Activated CD8-positive, alpha-beta T cell treated with anti-CD3 and anti-CD28 coated beads, Interleukin-2, amount 10 ng/mL, durations not matched to agents 7 days and 5 days (primary cell): ENCODE measurements at places on chromosomes 3 and 15. TPM values are rescaled to one million over a fixed set of nuclear protein-coding genes. Genes with fewer than 3 reads are reported as not detected.

Gene RGMA
- not detected for total RNA-seq

Gene KBTBD12
- not detected for total RNA-seq

Gene EIF4G1
- total RNA-seq: 348 TPM

Gene SLC6A1
- not detected for total RNA-seq

Gene CD200R1
- 7.8 TPM for total RNA-seq

Gene TNNC1
- total RNA-seq: 2.1 TPM
